SJCRH30 (cell line): ENCODE measurements at places on chromosomes 7 and 10.
A peak's percentile ranks its signal among the peaks of the same experiment; 100 is the strongest.

- no peak for DNase-seq
Observed at GRCh38 chr7:130901209-130901783, 167.3 kb upstream of the KLF14 start.

GRCh38 chr7:106562711-106563366 is 98.1 kb downstream of the CCDC71L start:
- no peak for DNase-seq

GRCh38 chr10:118870467-118871243 is 115.9 kb upstream of the CACUL1 start:
- peak; percentile 17 for DNase-seq

DNA sequence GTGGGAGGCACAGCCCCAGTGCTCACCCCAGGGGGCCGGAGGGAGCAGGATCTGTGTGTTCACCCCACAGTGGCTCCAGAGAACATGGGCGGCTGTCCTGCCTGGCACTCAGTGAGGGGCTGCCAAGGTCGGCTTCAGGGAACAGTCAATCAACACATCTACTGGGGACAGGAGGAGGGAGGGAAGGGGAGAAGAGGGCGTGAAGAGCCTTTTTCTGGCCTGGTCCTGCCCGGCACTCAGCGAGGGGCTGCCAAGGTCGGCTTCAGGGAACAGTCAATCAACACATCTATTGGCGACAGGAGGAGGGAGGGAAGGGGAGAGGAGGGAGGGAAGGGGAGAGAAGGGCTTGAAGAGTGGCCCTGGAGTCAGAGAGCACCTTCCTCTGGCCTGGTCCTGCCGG is 184.9 kb downstream of the ADARB2 start:
- DNase-seq = no peak

GRCh38 chr10:21509341-21510240 is 15.9 kb downstream of the SKIDA1 start:
- no peak for DNase-seq

DNA sequence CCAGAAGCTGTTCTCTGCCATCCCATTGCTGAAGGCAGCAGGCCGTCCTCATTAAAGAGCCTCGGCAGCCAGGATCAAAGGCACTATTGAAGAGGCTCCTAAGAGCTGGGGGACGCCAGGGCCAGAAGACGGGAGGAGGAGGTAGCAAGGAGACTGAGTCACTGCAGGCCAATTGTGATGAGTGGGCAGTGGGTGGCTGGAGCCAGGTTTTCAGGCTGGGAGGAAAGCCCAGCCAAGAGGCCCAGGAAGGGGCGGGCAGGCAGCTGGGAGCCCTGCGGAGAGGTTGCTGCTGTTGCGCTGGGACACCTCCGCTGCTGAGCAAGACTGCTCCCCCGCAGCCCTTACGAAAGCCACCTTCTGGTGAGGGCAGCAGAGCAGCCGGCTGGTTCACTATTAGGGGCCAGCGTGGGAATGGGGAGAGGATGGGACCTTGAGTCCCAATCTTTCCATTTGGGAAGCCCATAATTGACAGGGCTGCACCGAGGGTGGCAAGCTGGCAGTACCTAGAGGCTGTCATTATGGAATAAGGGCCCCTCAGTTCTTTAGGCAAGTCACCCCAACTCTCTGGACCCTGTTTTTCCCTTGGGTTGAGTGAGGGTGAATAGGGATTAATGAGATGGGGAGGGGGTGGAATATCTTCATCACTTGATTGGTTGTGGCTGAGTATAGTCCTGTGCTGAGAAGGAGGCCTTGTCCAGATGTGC is 48.4 kb downstream of the UNC5B start:
- DNase-seq = peak; percentile 38

DNA sequence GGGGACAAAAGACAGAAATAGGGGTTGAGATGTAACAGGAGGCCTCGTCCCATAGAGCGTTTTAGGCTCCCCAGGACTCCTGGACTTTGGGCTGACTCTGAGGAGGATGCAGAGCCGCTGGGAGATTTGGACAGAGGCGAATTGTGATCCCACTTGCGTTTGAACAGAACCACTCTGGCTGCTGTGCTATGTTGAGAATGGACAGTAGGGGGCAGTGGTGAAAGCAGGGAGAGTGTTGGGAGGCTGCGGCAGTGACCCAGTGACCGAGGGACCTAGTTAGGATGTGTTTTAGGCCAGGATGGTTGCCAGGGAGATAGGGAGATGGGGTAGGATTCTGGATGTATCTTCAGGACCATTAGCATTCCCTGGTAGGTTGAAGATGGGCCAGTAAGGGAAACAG is 271.6 kb downstream of the CCDC3 start:
- peak; percentile 48 for DNase-seq

GRCh38 chr7:144445590-144445989 is 42.1 kb upstream of the NOBOX start:
- no peak for DNase-seq

DNA sequence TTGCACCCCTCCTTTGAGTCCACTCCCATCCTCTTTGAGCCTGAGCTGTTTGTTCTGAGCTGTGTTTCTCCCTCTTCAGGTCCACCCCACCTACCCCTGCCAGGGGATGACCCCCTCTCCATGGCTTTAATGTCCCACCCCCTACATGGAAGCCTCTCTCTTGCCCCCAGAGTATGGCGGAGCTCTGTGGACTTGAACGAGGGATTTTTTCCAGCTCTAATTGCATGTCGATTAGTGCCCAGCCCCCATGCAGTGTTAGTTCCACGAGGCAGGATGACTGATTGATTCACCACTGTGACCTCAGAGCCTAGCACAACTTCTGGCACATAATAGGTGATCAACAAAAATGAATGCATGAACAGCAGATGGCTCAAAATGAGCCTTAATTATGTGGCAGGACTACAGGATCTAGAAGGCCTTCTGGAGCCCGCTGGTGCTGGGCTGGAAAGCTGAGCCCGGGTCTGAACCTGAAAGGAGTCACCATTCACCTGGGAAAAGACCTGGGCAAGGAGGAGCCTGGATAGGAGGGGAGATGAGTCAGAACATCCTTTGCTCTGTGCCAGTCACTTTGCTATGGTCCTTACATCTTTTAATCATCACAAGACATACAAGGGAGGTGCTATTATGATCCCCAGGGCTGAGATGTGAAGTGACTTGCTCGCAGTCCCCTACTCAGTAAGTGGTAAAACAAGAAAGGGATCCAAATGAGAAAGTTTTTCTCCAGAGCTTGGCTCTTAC is 17.1 kb upstream of the SLC18A2 start:
- no peak for DNase-seq

DNA sequence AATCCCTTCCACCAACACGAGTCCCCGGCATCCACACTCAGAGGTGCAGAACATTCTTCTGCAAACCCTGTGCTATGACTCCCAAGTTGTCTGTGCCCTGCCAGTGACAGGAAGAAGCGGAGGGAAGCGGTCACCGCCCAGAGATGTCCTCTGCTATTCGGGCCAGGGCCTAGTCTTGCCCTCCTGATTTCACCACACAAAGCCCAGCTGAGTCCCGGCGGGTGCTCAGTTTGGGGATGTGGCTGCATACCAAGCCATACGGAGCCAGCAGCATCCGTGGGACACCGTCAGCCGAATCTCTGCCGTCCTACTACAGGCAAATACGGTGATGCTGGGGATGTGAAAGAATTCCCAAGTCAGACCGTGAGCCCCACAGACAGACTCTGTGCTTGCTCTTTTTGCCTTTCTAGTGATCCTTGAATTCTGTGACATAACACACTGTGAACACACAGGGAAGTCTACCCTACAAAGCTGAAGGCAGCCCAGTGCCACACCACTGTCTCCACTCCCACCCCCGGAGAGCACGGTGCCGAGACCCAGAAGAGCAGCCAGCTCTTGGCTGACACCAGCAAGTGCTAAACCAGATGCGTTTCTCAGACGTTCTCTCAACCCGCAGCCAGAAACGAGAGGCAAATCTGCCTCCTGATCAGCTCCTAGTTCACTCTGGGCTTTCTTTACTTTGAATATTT is 2.0 kb downstream of the STK32C start:
- no peak for DNase-seq

- no peak for DNase-seq
Observed at GRCh38 chr7:138370956-138371355, 89.1 kb upstream of the TRIM24 start.

- DNase-seq = no peak
Observed at GRCh38 chr7:17463511-17464085, 165.1 kb downstream of the AHR start.

DNA sequence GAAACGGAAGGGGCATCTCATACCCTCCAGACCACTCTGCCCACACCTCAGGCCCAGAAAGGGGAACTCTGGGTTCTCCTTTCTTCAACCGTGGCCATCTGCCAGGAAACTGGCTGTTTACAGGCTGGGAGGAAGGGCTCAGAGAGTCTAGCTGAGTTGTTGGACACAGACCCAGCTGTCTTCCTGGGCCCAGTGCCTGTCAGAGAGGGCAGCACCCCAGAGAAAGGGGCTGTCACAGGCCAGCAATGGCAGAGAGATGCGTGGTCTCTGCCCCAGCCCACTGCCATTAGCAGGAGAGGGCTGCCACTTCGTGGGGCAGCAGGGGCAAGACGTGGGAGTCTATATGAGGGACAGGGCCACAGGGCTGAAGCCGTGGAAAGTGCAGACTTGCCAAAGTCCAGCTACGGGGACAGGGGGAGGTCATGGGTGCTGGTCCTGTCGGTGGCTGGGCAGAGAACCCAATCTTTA is 11.0 kb downstream of the GRID1 start:
- no peak for DNase-seq

DNA sequence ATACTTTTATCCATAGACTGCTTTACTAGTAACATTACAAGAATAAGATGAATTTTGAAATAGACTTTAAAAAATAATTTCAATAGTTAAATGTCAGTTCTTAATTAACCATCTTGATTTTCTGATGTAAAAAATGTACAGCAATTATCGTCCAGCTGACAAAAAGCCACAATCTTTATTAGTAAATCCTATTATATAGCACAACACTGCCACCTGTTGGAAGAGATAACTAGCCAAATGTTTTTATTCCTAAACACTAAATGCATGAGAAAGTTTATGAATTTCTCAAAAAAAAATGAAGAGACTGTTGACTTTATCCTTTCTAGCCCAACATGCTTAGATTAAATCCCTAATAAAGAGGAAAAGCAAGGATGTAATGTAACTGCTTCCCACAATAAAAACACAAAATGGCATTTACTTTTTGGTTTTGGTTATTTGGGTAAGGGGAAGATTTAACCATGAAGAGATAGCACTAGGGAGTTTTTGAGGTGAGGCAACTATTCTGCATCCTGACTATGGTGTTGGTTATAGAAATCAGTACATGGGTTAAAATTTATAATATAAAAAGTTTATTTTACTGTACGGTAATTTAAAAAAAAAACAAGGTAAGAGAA is 8.0 kb downstream of the COA1 start:
- peak; percentile 68 for DNase-seq

DNA sequence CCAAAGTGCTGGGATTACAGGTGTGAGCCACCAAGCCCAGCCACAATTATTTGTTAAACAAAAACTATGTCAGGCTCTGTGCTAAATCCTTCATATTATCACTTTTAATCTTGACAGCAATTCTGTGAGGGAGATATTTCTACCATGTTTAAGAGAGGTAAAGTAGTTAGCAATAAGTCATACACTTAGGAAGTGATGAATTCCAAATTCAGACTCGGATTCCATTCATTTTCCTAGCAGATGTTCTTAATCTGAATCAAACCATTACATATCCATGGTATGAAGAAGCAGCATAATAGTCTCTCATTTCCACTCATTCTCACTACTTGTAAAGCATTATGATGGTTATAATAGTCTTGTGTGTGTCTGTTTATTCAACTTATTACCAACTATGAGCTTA is 2.9 kb upstream of the CD36 start:
- no peak for DNase-seq

- DNase-seq = no peak
Observed at GRCh38 chr7:111259991-111260390, 169.1 kb downstream of the LRRN3 start.

- no peak for DNase-seq
Observed at GRCh38 chr7:81693080-81693479, 76.8 kb downstream of the HGF start.

GRCh38 chr10:20769481-20769880 is 127.6 kb downstream of the NEBL start:
- no peak for DNase-seq

DNA sequence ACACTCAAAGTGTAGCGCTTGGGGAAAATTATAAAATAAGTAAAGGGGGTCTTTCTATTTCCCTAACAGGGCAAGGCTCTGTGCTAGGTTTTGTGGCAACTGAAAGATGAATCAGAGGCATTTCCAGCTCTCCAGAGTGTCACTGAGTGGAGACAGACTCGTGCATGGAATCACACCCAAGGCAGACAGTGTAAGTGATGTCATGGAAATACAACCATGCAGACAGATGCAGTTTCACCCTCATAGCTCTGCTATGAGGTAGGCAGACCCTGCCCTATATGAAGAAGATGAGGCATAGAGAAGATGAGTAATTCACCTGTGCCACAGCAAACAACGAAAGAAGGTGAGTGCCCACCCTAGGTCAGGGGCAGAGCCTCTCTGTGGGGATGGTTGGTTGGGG is 57.2 kb upstream of the PITRM1 start:
- DNase-seq = no peak

- no peak for DNase-seq
Observed at GRCh38 chr10:13095929-13096328, 4.0 kb upstream of the OPTN start.

DNA sequence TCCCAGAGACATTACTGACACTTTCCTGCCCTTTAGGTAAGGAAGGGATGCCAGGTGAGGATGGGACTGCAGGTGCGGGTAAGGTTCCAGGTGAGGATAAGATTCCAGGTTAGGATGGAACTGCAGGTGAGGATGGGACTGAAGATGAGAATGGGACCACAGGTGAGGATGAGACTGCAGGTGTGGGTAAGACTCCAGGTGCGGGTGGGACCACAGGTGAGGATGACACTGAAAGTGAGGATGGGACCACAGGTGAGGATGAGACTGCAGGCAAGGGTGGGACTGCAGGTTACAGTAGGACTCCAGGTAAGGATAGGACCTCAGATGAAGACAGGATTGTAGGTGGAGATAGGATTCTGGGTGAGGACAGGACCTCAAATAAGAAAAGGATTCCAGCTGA is 322.3 kb downstream of the WDR37 start:
- no peak for DNase-seq
